ENCODE measurements at places on chromosomes 3 and 15.

GRCh38 chr3:66298591-66298990 is 77.8 kb downstream of the SLC25A26 start:
- no peak for DNase-seq

- DNase-seq = no peak
Observed at GRCh38 chr3:110166791-110167190, 829.4 kb upstream of the DPPA4 start.

DNA sequence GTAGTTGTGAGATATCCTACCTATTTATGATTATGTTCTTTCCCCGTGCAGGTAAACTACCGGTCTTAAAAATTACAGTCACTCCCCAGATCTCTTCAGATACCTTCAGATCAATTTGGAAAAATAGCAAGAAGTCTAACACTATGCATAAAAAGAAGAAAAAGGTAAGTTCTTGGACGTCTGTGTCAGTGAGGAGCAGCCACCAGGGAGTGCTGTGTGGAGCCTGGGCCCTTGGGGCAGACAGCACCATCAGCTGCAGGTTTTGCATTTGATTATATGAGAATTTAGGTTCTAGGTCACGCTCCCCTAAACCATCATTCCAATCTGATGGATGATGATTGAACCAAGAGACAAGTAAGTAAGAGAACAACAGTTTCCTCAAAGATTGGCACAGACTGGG is 8.9 kb upstream of the RNF7 start:
- no peak for DNase-seq

- DNase-seq = no peak
Observed at GRCh38 chr15:78450285-78450858, 12.4 kb downstream of the IREB2 start.

DNA sequence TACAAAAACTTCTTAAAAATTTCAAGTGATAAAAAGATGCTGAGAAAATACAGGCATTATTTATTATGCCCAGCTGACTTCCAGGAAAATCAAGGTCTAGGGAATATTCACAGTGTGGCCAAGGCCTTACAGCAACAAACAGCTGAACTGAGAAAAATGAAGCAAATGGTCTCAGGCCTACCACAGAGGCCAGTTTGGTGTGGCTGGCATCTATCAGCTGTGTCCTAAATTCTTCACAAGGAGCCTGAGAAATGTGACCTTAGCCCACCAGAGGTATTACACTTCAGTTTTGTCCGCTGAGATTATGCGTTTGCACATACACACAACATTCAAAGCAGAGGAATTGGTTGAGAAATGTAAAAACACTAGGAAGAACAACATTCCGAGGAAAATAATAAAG is 77.4 kb downstream of the ANP32A start:
- DNase-seq = no peak

- DNase-seq = peak; percentile 48
Observed at GRCh38 chr3:19866751-19867347, 67.2 kb downstream of the EFHB start.

DNA sequence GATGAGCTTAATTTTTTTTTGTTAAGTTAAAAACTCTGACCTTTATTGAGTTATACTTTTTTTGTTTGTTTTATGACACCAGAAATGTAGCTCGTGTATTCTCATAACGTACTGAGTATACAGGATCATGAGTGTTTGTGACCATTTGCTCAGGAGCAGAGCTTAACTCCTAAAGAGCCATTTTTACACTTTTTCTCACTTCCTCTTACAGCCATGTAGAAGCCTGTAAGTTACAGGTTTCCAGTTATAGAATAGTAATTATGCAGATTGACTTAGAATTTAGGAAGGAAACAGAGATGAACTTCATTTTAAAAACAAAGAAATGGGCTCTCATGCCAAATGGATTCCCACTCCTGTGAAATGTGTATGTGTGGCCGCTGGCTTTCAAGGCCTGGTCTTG is 151.7 kb downstream of the MCTP2 start:
- no peak for DNase-seq

DNA sequence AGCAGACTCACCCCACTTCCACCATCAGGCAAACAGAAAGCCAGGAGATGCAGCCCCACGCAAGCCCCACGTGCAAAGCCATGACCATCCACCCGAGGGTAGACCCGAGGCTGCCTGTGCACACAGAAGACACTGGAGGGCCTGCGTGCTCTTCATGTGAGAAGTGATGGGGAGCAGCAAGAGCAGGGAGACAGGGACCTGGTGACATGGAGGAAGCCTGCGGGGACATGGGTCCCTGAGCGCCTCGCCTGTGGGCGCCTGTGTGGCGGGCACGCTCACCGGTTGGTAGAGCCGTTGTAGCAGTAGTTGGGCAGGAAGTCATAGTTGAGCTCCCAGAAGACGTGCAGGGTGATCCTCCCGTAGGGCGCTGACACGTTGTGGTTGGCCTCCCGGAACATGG is 65.0 kb downstream of the NIPA2 start:
- DNase-seq = no peak

DNA sequence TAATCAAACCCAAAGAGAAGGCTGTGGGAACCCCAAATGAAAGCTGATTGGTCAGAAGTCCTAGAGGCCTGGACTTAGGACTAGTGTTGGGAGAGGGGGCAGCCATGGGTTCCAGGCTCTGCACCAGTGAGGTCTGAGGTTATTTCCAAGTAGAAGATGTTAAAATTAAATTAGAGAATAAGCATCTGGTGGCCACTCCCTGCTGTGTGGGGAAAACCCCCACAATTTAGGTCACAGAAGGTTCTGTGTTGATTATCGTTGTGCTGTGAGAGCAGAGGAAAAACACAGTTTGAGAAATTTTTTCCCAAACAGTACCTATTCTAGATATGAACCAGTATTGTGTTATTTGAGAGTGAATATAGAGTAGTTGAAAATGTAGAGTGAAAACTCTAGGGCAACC is 53.9 kb upstream of the NSMCE3 start:
- no peak for DNase-seq

- no peak for DNase-seq
Observed at GRCh38 chr3:194315965-194316361, 35.2 kb downstream of the CPN2 start.

DNA sequence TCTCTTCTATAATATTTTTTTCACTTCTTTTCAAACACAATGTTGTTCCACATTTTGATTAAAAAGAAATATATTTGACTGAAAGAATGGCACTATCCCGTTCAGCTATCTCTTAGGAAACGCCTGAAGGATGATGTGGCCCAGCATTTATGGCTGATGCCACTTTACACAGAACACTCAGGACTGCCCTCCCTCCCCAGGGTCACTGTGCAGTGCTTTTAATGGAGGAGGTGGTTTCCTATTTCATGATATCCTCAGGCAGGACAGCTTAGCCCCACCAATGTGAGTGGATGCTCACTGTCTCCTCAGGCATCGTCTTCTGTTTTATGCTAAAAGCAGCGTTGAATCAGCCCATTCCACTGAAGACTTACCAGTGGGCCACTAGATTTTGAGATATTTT is 135.9 kb downstream of the KCNAB1 start:
- DNase-seq = no peak

DNA sequence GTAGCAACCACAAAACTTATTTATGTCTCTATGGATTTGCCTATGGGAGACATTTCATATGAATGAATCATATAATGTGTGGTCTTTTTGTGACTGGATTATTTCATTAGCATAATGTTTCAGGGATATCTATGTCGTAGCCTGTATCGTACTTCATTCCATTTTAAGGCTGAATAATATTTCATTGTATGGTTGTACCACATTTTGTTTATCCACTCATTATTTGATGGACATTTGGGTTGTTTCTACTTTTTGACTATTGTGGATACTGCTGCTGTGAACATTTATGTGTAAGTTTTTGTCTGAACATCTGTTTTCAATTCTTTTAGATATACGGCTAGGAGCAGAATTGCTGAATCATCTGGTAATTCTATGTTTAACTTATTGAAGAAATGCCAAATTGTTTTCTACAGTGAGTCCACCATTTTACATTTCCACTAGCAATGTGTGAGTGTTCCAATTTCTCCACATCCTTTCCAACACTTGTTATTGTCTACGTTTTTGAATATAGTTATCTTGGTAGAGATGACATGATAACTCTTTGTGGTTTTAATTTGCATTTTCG is 134.4 kb upstream of the DAZL start:
- DNase-seq = peak; percentile 92

- DNase-seq = peak; percentile 32
Observed at GRCh38 chr3:47932421-47932820, 83.8 kb downstream of the MAP4 start.

GRCh38 chr15:33204926-33205325 is 10.4 kb upstream of the FMN1 start:
- no peak for DNase-seq

- no peak for DNase-seq
Observed at GRCh38 chr15:98419173-98419780, 229.1 kb upstream of the IGF1R start.

DNA sequence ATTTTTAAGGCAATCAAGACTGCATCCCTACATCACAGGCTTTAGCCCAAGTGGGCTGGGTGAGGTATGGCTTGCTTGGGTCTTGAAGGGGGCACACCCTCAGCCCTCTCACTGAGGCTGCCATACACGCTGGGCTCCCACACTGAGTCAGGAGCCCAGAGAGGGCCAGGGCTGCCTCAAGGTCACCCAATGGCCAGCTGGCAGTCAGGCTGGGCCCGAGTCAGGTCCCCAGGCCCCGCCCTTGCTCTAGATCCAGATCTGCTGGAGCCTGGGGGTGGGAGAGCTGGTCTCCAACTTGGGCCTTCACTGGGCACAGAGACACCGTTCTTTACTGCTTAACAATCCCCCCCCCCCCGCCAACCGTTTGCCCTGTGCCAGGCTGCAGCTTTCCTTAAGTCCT is 88.1 kb downstream of the IQSEC1 start:
- no peak for DNase-seq

DNA sequence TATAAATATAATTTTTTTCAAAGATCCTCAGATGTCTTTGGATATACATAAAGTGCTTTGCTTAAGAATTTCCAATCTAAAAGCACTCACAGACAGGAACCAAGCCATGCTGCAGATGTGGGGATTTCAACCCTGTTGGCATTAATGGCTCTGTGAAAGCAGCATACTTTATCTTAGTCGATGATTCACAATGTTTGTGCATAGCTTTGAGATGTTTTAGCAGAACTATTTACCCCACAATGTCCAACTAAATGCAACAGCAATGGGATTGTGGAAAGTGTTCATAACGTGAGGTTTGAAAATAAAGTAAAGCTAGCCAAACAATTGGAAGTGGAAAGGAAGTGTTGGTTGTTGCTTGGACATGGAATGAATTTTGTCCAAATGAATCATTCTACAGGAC is 371.4 kb downstream of the SOX2 start:
- DNase-seq = peak; percentile 32

GRCh38 chr3:191094057-191094845 is 104.8 kb upstream of the OSTN start:
- peak; percentile 82 for DNase-seq

DNA sequence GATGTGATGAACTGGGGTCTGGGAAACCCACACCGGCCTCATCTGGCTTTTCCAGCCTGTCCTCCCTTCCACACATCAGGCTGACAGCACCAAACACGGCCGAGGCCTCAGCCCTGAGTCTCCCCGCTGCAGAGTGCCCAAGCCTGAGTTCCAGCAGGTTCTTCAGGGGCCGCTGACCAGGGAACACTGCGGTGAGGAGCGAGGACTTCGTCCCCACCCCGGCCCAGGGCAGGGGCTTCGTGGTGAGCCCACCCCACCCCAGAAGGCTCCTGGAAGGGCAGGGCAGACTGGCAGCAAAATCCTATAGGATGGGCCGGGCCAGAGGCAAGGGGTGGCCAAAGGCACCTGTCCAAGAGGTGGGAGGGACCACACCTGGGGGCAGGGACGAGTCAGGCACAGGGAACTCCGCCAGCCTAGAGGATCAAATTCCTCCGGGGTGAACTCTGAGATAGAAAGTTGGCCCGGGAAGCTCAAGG is at the start of gene SLC51A:
Gene SLC51A (plus strand): TSS at position 446 of the 476 bp plus-strand sequence. CDS start 179 bp downstream, outside the sequence.
- no peak for DNase-seq

- peak; percentile 11 for DNase-seq
Observed at GRCh38 chr3:177300039-177300833, 103.0 kb upstream of the TBL1XR1 start.

DNA sequence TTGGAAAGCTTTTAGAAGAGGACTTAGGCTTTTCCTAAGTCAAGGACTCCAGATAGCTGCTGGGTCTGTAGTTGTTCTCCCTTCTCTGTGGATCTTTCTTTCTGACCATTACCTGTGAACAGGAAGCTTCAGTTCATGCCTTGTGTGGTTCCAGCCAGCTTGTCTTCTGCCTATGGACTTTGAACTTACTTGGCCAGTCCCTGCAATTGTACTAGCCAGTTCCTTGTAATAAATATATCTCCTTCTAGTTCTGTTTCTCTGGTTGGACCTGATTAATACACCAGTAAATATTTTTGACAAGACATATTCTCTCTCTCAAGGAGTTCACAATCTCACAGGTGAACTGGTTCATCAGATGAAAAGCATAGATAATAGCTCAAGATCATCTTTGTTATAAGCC is 341.3 kb upstream of the DPPA4 start:
- no peak for DNase-seq

DNA sequence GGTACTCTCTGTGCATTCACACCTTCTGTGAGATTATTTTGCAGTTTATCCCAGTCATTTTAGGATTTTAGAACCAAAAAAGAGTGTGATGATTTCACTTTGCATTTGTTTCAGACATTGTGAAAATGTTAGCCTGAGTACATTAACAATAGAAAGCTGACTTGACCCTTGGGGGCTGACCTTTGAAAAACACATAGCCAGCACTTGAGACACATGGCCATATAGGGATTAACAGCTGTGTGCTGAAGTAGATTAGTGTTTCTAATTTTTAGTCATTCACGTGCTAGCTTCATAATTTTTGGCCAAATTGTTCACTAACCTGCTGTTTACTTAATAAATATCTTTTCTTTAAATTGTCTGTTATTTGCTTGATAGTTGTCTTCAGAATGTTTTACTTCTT is 3.5 kb downstream of the FEM1B start:
- DNase-seq = no peak

- DNase-seq = no peak
Observed at GRCh38 chr15:69500339-69500738, 47.7 kb downstream of the RPLP1 start.

DNA sequence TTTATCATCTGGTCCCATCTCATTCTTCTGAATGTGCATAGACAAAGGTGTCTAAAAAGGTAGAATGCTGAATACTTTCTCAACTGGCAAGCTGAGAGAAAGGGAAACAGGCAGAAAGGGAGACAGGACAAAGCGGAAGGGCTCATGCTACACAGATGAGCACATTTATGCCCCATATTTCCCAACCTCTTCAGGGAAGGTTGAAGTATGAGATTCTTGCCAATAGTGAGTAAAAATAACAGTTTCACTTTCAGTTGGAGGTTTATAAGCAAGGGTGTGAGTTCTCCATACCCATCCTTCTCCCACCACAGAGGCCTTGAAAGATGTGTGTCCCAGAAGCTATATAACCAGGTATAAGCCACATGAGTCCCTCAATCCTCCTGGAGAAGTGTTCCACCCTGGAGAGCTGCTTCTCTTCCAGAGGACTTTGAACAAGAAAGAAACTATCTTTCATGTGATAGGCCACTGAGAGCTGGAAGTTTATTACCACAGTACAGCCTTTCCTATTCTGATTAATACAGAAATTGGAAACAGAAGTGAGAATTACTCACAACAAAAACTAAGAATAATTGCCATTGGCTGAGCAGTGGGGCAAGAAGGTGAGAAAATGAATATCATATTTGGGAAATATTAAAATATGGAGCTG is 709.4 kb upstream of the NR2F2 start:
- no peak for DNase-seq
